ENCODE measurements at places on chromosomes 2 and 18.

DNA sequence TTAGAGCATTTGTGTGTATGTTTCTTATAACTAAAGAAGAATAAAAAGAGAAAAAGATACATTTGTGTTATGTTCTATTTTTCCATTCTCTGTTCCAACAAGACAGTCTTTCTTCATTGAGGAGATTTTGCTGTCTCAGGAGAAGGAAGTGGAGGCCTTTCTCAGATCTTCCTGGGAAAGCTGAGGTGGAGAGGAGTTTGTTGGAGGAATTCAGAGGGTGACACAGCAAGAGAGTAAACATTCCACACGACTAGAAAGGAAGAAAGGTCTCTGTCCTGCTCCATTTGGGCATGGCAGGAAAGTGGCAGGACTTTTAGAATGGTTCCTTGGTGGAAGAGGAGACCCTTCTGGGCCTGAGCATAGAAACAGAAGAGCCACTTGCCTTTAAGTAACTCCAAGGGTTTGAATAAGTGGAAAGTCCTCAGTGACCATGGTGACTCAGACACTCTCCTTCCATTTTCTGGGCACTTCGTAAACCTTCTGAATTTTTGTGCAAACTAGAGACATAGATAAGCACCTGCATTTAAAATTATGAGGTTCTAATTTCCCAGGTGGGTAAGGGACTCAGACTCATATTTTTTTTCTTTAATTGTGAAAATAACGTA is 52.3 kb upstream of the COL5A2 start:
- no peak for DNase-seq

DNA sequence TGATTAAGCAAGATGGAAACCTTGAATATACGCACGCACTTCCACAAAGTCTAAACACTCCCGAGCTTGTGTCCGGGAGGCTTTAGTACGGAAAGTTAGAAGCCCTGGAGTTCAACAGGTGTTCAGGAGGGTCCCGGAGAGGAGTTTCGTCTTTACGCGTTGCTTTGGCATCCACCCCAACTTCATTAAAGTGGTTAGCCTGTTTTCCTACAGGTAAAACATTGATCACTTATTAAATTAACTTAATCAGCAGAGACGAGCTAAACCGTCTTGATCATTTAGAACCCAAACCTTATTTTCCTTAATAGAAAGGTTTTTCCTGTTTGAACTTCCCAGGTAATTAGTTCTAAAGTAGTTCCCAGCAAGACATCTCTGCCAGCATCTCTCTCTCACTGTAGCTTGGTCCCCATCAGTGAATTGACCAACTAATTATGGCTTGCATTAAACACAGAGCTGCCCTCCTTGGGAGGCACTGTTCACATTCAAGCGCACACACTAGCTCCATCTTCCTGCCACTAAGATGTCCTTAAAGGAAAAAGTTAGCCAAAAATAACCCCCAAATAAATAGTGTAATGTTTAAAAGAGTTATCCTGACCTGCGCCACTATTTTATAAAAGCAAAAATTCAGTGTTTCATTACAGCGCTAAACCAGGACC is 1.4 kb downstream of the NPAS2 start:
- no peak for DNase-seq

- DNase-seq: no peak
Measured at GRCh38 chr2:187544371-187545080, 9.7 kb downstream of the TFPI start.

DNA sequence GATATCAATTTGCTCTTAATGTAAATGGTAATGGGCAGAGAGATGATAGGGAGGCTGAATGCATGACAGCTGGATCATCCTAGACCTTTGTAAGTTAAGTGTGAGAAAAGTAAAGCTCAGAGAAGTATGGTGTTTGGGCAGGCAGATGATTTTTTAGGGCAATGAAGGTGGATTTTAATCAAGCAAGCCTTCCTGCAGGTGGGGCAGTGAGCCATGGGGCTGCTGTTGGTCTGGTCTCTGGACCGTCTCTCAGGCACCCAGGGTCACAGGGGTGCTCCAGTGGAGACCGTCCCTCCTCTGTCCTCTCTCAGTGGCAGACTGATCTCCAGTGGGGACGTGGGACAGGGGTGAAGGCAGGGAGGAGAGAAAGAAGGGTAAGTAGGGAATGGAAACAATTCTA is 69.8 kb upstream of the STK17B start:
- DNase-seq: no peak

DNA sequence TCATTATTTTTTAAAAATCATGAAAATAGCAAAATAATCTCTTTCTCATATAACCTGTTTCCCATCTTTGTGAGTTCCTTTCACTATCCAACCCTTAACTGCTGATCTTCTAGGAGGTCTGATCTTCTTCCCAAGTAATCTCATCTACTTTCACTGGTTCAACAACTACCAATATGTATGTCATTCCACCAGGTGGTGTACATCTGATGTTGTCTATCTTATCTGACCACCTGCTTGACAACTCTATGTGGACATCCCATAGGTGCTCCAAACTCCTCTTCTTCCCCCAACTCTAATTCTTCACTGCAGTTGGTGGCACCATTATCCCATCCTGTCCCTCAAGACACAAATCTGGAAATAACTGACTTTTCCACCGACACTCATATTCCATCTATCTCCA is 62.5 kb downstream of the FAM228A start:
- no peak for DNase-seq

DNA sequence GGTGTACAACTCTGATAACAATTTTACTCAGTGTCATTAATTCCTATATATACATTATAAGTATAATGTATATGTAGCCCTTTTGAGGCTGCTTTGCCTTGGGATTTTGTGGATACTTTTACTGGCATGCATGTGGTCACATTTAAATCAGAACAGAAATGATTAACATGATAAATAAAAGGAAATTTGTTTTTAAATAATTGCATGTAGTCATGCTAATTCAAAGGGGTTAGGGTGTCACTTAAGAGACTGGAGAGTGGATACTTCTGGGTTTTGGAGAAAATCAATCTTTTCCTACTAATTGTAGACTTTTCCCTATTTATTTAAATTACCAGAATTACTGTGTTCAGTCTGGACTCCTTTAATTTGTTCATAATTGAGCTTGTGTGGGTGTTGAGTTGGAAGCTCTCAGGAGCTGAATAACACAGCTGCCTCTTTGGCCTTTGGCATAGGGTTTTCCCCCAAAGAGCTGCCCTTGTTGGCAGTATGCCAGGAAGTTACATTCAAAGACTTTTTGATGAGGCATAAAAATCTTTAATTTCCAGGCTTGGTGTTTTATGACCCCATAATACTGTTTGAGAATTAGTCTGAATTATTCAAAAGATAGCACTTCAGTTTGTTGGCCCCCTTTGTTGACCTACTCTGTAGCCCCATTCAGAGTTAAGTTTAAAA is 484.7 kb upstream of the NRP2 start:
- no peak for DNase-seq

- no peak for DNase-seq
Measured at GRCh38 chr18:34775461-34775860, 65.4 kb downstream of the DTNA start.
